ENCODE measurements at places on chromosomes 7 and 10. TPM values are rescaled to one million over a fixed set of nuclear protein-coding genes. Genes with fewer than 3 reads are reported as not detected.

- no peak for DNase-seq
- no peaks in the 10 kb centered on the region for H3K27me3 ChIP-seq
- H3K4me1 ChIP-seq: no peaks in the 10 kb centered on the region
- H3K36me3 ChIP-seq: no peaks in the 10 kb centered on the region
Measured at GRCh38 chr10:114995468-114996247, 57.7 kb downstream of the TRUB1 start.

- H3K4me1 ChIP-seq: peaks cover 4% of the 10 kb centered on the region
- H3K4me3 ChIP-seq: no peak overlapping the region
- no peaks in the 10 kb centered on the region for H3K27me3 ChIP-seq
- no peak for DNase-seq
- H3K36me3 ChIP-seq: no peaks in the 10 kb centered on the region
Measured at GRCh38 chr7:17674166-17674942, 265.9 kb downstream of the SNX13 start.

CACNA2D1 gene
- 51.5 TPM for total RNA-seq

CPED1 gene
- 31.1 TPM for total RNA-seq

CCDC172 gene
- not detected for total RNA-seq

All from esophagus muscularis mucosa (tissue), 4 donors.